NK-92 treated with Interleukin-12 subunit alpha and Interleukin-12 subunit beta, amount 100 ng/mL, for 24 hours (cell line): ENCODE measurements at places on chromosomes 7 and 10.

GRCh38 chr10:46234431-46235060 is 52.3 kb upstream of the ANTXRL start:
- DNase-seq = no peak

DNA sequence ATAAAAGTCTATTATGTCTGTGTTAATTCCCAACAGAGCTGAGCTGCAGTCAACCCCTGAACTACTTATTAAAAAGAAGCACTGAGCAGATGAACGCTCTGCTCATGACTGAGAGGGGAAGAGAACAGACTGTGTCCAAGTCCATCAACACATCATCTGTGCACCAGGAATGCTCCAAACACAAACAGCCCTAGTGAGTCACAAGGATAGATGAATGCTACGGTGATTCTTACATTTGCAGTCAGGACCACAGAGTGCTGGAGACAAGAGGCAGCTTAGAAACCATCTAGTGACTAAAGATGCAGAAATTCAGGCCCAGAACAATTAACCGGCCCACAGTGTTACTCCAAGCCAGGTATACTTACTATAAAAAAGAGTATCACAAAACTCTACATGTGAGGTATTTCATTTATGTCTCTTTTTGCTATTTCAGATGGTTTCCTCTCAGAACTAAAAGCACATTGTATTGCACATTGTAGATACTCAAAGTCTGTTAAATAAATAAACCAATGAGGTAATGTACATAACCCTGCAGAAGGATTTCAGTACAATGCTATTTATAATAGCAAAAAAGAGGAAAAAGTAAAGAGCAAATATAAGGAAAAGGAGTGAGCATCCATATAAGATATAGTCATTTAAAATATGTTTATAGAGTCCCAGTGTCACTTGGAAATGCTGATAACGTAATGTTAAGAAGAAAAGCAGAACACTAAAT is 159.2 kb downstream of the KCNMA1 start:
- no peak for DNase-seq

DNA sequence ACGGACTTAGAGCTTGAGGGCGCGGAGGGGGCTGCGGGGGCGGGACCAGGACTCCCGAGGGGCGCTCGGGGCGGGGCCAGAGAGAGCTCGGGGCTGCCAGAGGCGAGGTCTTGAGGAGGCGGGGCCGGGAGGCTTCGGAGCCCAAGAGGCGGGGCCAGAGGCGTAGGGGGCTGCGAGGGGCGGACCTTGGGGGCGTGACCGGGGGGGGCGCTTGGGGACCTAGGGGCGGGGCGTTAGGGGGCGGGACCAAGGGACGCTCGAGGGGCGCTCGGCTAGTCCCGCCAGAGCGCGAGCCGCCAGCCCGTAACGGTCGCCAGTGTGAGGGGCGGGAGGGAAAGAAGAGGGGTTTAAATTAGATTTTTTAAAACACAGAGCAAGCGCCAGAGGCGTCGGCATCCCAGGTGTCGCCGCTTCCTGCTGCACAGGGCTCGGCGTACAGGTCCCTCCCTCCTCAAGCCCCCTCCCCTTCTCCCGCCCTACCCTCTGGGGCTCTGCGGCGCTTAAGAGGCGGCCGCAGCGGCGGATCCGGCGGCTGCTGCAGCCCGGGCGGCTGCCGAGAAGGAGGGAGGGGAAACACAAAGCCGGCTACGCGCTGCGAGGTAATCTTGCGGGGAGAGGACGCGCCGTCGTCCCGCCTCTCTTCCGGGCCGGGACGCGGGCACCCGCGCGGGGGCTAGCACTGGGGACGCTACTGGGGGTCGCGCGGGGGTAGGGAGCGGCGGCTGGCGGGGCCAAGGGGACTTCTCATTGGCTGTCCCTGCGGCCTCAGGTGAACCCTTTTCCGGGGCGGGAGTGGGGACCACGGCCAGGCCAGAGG is at the start of gene ADD3:
ADD3 (plus strand) TSS at position 284 of the 817 bp plus-strand sequence. CDS start 92,670 bp downstream, outside the sequence.
- peak; percentile 75 for DNase-seq

- no peak for DNase-seq
These were observed 282.8 kb downstream of the RPS24 start for GRCh38 chr10:78316451-78316931.
